ENCODE measurements at places on chromosomes 16 and 17. TPM values are rescaled to one million over a fixed set of nuclear protein-coding genes. Genes with fewer than 3 reads are reported as not detected.
A peak's percentile ranks its signal among the peaks of the same experiment; 100 is the strongest.

GRCh38 chr16:72786606-72787005 is 261.3 kb downstream of the ZFHX3 start:
- no peaks in the 10 kb centered on the region for H3K27me3 ChIP-seq
- H3K4me1 ChIP-seq, result peaks cover 4% of the 10 kb centered on the region
- H3K27ac ChIP-seq, result no peak overlapping the region

DNA sequence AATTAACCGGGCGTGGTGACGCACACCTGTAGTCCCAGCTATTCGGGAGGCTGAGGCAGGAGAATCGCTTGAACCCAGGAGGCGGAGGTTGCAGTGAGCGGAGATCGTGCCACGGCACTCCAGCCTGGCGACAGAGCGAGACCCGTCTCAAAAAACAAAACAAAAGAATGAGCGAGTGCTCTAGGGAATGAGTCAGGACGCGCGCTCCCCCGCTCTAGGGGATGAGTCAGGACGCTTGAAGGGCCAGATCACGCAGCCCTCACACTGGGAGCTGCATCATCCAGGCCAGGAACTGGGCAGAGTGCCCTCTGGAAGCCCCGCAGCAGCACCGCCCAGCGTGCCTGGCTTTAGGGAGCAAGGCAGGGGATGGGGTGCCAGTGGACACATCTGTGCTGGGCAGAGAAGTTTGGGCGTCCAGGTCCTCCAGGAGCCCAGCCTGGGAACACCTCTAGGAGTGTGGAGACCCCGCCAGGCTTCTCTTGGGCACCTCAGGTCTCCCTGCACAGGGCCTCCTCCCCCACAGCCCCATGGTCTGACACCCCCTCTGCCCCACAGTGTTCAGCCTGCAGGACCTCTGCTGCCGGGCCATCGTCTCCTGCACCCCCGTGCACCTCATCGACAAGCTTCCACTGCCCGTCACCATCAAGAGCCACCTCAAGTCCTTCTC is 3.9 kb upstream of the WFIKKN1 start:
- no peaks in the 10 kb centered on the region for H3K4me1 ChIP-seq
- H3K27me3 ChIP-seq, result no peaks in the 10 kb centered on the region
- peaks cover 12% of the 10 kb centered on the region for H3K36me3 ChIP-seq
- H3K27ac ChIP-seq, result no peak overlapping the region
- no peak overlapping the region for H3K4me3 ChIP-seq

GRCh38 chr16:2507052-2507659 is 6.6 kb upstream of the ATP6V0C start:
- H3K4me1 ChIP-seq, result peaks cover 54% of the 10 kb centered on the region
- no peaks in the 10 kb centered on the region for H3K36me3 ChIP-seq
- peak; percentile 89 for DNase-seq
- H3K27me3 ChIP-seq, result no peaks in the 10 kb centered on the region
- no peak overlapping the region for H3K4me3 ChIP-seq

DNA sequence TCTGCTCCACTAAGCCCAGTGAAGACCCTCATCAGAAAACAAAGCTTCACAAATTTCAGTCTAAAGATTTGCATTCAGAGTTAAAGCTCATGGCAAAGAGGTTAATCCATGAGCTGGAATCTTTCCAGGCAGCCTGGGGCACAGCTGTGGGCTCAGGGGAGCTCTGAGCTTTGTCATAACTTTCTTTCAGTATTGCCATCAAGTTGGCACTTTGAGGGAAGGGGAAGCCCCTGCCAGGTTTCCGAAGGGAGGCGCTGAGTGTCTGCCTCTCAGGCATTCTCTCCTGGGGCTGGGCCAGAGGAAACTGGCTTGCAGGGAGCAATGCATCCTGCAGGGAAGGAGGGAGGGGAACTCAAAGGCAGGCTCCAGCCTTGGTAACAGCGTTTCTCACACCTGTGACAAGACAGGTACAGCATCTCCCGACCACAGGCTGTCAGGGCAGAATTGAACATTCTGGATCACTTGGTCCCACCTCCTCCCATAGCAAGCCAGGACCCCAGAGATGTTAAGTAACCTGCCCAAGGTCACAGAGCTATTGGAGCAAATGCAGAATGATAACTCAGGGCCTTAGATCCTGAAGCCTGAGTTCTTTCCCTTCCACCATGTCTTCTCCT is 3.9 kb downstream of the LPO start:
- no peak for DNase-seq
- H3K27me3 ChIP-seq, result peaks cover 7% of the 10 kb centered on the region
- no peak overlapping the region for H3K4me3 ChIP-seq

GRCh38 chr17:62091804-62092203 is 26.7 kb upstream of the MED13 start:
- H3K27me3 ChIP-seq, result no peaks in the 10 kb centered on the region
- H3K4me3 ChIP-seq, result no peak overlapping the region
- H3K4me1 ChIP-seq, result no peaks in the 10 kb centered on the region
- no peak overlapping the region for H3K27ac ChIP-seq

DNA sequence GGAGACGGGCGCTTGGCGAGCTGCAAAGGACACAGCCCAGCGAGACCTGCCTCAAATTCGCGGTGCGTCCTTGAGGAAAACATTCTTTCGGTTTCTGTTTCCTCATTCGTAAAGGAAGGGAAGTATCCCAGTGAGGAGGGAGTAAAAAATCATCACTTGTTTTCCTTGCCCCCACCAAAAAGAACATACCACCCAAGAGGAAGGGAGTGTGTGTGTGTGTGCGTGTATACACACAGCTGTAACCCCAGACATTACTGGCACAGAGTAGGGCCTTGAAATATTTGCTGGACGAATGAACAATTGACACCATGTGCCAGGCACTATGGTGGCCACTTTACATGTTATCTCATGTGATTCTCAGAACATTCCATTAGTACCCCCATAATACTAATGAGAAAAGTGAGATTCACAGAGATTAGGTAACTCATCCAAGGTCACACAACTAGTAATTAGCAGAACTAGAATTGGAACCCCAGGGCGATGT is 1.9 kb upstream of the MATCAP1 start:
- DNase-seq, result no peak
- H3K4me1 ChIP-seq, result peaks cover 20% of the 10 kb centered on the region
- no peaks in the 10 kb centered on the region for H3K27me3 ChIP-seq
- H3K27ac ChIP-seq, result no peak overlapping the region
- no peak overlapping the region for H3K4me3 ChIP-seq

DNA sequence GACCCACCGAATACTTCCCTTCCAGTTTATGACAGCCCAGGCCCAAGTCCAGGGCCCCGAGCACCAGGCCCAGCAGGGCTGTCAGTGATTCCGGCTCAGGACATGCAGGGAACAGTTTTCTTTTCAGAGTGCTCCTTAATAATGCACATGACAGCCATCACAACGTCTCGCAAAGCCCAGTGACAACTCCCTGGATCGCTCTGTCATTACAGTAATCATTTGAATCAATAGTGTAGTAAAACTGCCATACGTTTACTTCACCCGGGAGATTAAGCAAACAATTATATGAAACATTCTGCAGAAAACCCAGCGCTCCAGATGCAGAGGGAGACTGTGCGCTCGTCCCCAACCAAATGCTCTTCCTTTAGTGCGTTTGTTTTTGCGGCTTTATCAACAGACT is 162.6 kb upstream of the CDH13 start:
- no peak overlapping the region for H3K4me3 ChIP-seq
- no peak overlapping the region for H3K27ac ChIP-seq
- H3K36me3 ChIP-seq, result no peaks in the 10 kb centered on the region
- no peaks in the 10 kb centered on the region for H3K27me3 ChIP-seq

GRCh38 chr17:39174920-39175694 is 9.1 kb upstream of the ARL5C start:
- peak; percentile 83 for DNase-seq
- no peaks in the 10 kb centered on the region for H3K36me3 ChIP-seq

- H3K36me3 ChIP-seq, result no peaks in the 10 kb centered on the region
- H3K27me3 ChIP-seq, result no peaks in the 10 kb centered on the region
- H3K4me3 ChIP-seq, result peak overlapping the region; percentile 97
- DNase-seq, result peak; percentile 23
- H3K4me1 ChIP-seq, result peaks cover 81% of the 10 kb centered on the region
Observed at GRCh38 chr16:56988161-56988947, 1.0 kb upstream of the NLRC5 start.

- DNase-seq, result no peak
- no peaks in the 10 kb centered on the region for H3K4me1 ChIP-seq
- no peak overlapping the region for H3K4me3 ChIP-seq
- H3K27me3 ChIP-seq, result no peaks in the 10 kb centered on the region
- H3K36me3 ChIP-seq, result no peaks in the 10 kb centered on the region
- H3K27ac ChIP-seq, result no peak overlapping the region
Observed at GRCh38 chr16:55811811-55812210, 21.1 kb downstream of the CES1 start.

DNA sequence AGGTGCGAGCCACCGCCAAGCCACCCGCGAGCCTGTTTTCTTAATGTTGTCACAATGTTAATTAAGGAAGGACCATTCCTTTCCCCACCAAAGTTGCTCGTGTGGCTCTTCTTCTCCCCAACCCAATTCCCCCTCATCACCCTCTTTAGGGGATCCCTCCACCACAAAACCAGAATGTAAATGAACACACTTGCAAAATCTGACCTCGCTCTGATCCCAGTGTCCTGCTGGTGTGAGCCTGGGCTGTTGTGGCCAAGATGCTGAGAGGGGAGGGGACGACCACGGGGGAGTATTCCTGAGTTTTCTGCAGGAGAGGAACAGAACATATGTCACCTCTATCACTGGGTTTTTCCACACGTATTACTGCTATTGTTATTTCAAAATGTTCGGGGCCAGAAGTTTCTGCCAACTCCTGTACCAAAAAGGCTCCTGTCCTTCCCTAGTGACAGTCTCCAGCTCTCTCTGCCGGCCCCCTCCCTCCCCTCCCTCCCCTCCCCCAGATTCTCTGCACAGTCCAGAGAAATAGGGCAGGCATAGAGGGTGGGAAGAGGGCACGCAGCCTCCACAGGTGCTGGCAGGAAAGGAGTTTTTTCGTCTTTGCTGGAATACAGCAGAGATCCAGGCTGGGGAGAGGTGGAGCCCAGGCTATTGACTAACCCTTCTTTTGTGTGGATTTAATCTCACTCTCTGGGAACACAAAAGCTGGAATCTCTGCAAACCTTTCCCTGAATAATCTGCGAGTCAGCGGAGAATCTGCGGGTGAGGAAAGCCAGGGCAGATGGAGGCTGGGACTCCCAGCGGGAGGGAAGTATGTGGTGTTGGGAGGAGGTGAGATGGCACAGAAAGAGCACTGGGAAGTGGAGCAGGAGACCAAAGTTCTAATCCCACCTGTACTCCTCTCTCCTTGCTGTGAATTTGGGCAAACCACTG is 4.5 kb upstream of the CA4 start:
- no peak for DNase-seq
- peaks cover 38% of the 10 kb centered on the region for H3K27me3 ChIP-seq
- peaks cover 48% of the 10 kb centered on the region for H3K4me1 ChIP-seq
- H3K27ac ChIP-seq, result no peak overlapping the region
- H3K36me3 ChIP-seq, result no peaks in the 10 kb centered on the region

- H3K4me1 ChIP-seq, result no peaks in the 10 kb centered on the region
- H3K27ac ChIP-seq, result no peak overlapping the region
- no peaks in the 10 kb centered on the region for H3K27me3 ChIP-seq
- no peak for DNase-seq
Observed at GRCh38 chr16:25431472-25431871, 173.8 kb upstream of the ZKSCAN2 start.

DNA sequence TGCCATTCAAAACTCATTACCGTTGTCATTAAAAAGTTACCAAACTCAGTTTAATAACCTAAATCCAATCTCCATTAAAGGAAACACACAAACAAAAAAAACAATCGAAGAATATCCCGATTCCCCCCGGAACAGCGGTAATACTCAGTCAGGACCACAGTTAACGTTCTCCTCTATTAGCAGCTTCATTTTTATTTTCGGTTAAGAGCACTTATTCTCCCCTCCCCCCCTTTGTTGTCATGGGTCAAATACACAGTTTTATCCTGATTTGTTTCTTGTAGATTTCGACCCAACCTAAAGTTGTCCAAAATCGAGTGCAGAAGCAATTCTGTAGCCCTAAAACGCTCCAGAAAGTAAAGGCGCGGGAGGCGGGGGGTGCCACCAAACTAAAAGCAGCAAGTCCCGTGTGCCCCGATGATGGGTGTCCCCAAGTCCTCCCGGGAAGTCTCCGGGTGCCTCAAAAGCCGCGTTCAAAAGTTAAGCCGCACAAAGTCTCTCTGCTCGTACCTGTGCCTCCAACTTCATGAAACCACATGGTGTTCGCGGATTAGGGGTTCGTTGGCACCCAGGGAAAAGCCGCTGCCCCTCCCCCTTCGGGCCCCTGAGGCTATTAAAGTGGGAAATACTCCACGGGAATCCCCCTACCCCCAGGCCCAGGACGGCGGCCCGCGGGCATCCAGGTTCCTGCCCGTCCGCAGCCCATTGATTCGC is 996 bp downstream of the SUMO2 start:
- peaks cover 21% of the 10 kb centered on the region for H3K4me1 ChIP-seq
- peak overlapping the region; percentile 96 for H3K27ac ChIP-seq
- H3K4me3 ChIP-seq, result peak overlapping the region; percentile 80
- DNase-seq, result peak; percentile 69

- H3K4me3 ChIP-seq, result peak overlapping the region; percentile 62
- DNase-seq, result peak; percentile 93
- H3K27ac ChIP-seq, result peak overlapping the region; percentile 100
- H3K27me3 ChIP-seq, result no peaks in the 10 kb centered on the region
- H3K4me1 ChIP-seq, result peaks cover 92% of the 10 kb centered on the region
Observed at GRCh38 chr17:3913531-3914311, 2.5 kb downstream of the P2RX1 start.

- H3K27me3 ChIP-seq, result no peaks in the 10 kb centered on the region
- DNase-seq, result no peak
- H3K27ac ChIP-seq, result no peak overlapping the region
- H3K4me3 ChIP-seq, result no peak overlapping the region
Observed at GRCh38 chr16:56237451-56237930, 46.2 kb downstream of the GNAO1 start.

DNA sequence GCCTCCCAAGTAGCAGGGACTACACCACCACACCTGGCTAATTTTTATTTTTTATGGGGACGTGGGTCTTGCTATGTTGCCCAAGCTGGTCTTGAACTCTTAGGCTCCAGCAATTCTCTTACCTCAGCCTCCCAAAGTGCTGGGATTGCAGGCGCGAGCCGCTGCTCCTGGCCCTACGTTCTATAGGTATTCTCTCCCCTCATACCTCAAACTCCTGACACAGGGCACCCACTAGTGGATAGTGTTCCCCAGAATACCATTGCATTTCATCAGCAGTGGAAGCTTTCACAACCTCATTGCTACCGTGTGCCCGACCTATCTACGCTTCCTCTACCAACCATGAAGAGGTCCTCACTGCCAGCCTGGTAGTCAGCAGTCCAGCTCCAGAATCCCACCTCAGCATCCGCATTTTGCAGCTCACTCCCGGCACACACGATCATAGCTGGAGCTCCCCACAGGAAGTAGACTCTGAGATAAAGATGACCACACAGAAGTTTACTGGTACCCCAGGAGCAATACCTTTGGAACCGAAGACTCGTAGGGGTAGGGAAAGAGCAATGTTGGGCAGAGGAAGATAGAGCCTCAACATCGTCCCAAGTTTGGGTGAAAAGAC is 9.3 kb downstream of the CTRB2 start:
- no peak overlapping the region for H3K27ac ChIP-seq
- DNase-seq, result no peak
- no peaks in the 10 kb centered on the region for H3K27me3 ChIP-seq
- no peaks in the 10 kb centered on the region for H3K36me3 ChIP-seq
- no peak overlapping the region for H3K4me3 ChIP-seq

GRCh38 chr16:85945424-85945751 is 46.4 kb downstream of the IRF8 start:
- H3K36me3 ChIP-seq, result no peaks in the 10 kb centered on the region
- peak overlapping the region; percentile 68 for H3K4me3 ChIP-seq
- no peaks in the 10 kb centered on the region for H3K27me3 ChIP-seq
- H3K4me1 ChIP-seq, result peaks cover 84% of the 10 kb centered on the region
- peak overlapping the region; percentile 92 for H3K27ac ChIP-seq
- peak; percentile 46 for DNase-seq

The NPIPB9 gene
- 1.3 TPM for polyA plus RNA-seq

The SLC35G6 gene
- polyA plus RNA-seq, result not detected

The SPECC1 gene
- polyA plus RNA-seq, result 2.6 TPM
